NCI-H2029 (cell line): ENCODE measurements at places on chromosomes 2 and 18.

DNA sequence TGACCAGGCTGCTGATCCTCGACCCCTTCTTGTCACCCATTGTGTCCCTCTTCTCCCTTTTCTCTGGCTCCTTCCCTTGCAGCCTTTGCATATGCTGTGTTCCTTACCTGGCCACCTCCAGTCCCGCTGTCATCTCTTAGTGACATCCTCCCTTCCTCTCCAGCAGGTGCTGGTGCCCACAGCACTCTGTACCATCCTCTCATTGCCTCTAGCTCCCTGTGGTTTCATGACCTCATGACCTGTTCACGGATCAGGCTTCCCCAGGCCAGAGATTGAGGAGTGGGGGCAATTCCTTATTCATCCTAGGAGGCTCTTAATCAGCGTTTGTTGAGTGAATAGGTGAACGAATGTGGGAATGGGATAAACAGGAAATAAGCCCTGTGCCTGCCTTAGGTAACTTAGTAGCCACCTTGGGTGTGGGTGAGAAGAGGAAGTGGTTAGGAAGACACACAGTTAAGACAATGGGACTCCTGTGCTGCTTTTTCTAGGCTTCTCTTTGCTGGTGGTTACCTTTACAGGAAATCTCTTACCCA, 35.5 kb downstream of the ITGA6 start:
- no peak for DNase-seq

DNA sequence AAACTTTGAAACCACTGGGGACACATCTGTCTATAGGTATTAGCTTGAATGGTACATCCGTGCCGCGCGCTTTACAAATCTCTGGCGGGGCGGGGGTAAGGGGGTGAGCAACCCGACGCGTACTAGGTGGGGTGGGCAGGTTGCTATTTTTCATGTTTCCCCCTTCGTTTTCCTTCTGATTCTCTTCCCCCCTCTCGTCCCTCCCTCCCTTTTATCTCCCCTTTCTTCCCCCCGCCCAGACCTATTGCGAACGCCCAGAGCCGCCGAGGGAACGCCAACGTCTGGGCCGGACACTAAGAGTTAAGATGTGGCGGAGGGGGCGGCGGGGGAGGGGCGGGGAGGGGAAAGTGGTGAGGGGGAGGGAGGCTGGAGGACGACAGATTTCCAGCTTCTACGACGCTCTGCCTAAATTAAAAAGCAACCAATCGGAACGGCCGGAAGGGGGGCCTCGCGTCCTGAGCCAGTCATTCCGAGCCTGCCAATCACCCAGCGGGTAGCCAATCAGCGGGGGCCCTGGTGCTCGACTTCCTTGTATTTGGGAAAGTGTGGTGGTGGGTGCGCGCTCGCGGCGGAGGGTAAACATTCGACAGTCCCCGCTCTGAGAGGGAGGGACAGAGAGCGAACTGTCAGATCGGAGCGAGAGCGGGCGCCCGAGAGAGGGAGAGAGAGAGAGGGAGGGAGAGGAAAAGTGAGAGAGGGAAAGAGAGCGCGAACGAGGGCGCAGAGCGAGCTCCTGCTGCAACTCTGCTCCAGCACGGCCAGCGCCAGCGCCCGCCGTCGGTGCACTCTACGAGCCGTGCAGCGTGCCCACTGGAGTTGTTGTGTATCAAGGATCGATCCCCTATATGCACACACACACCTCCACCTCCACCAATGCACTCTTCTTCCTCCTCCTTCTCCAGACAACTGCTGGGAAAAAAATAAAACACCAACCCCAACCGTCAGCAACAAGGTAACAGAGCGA, at the start of gene POU3F3:
Gene POU3F3 (plus strand): TSS at position 582 of the 964 bp plus-strand sequence. CDS start 1,396 bp downstream, outside the sequence.
- no peak for DNase-seq

GRCh38 chr2:11681722-11682589, 12.0 kb upstream of the NTSR2 start:
- DNase-seq: peak; percentile 41

DNA sequence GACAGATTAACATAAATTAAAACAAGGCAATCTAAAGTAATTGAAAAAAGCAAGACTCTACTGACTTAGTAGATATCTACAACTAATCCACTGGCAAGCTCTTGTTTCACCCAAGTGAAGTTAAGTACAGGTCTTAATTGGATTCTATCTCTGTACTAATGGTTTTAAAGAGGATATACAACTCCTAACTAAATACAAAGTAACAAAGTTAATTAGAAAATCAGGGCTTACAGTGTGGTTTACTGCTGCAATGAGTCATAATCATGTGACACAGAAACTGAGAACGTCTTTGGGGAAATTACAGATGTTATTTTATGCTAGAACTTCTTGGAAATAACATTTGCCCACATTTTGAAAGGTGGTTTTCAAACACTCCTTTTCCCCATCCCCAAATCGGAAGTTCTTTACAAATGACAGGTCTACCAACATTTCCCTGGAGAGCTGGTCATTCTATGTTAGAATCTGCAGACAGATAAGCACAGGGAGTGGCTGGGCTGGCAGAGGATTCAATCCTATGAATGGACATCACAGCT, 245.3 kb downstream of the STK39 start:
- no peak for DNase-seq

DNA sequence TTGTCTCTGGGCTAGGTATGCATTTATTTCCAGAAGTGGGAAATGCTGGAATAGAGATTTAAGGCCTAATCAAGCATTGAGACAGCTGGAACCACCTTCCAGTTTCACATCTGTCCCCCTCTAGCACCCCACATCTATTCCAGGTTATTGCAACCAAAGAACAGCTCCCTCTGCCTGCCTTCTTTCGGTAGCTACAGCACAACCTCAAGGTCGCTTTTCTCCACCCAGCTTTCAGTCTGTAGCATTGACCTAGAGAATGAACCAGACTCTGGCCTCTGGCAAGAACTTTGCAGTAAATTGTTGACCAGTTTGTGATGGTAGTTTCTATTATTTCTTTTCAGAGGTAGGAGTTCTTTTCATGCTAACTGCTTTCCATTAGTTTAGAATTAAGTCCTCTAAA, 484.2 kb downstream of the DLGAP1 start:
- no peak for DNase-seq

DNA sequence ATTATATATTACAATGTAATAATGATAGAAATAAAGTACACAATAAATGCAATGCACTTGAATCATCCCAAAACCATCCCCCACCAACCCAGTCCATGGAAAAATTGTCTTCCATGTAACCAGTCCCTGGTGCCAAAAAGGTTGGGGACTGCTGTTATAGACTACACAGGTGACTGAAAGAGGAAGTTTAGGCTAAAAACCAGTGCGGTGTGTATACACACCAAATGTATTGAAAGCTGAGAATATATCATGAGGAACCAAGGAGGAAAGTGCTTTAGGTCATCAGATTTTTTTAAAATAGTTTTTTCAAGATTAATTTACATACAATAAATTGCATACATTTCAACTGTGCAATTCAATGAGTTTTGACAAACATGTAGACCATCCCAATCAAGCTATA, 20.5 kb upstream of the C1D start:
- no peak for DNase-seq

- no peak for DNase-seq
These were observed 123.0 kb upstream of the MYO3B start for GRCh38 chr2:170054997-170055396.

GRCh38 chr2:459931-460330, 172.0 kb upstream of the ALKAL2 start:
- no peak for DNase-seq
